CD4-positive, alpha-beta T cell treated with Interleukin-10 for 1 hour (primary cell): ENCODE measurements at places on chromosomes 7 and 10.
A peak's percentile ranks its signal among the peaks of the same experiment; 100 is the strongest.

GRCh38 chr10:131902211-131902610 is 1.4 kb downstream of the PPP2R2D start:
- DNase-seq, result no peak

DNA sequence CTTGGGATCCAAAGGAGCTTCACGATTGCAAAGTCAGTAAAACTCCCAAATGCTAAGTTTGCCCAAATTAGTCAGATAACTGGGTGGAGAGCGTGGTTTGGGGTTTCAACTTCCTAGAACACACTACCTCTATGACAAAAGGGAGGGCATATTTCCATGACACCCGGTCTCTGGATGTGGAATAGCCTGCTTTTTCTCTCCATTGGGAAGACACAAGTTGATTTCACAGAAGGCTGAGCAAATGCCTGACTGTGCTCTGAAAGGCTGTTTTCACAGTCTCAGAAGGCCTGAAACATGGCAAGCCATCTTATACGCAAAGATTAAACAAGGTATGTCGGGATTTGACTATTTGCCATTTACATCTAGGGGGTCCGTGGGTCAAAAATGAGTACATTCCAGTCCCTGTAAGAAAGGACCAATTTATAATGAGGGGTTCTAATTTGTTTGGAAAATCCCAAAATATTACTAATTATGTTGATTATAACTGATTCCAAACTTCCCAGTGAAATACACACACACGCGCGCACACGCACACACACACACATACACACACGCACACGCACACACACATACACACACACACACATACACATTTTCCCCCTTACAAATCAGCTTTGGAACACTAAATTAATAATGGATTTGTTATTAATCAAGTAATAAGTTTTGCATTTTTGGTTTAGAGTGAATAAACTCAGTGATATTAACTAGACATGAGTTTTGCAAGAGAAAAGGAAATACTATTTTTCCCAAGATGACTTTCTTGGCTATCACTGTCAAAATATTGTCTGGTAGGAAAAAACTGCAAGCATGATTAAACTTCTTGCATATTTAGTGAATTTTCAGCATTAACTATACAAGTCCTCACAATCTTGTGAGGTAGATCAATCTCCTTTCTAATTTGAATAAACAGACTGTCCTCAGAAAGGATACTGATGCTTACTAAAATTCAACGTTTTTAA is 105.0 kb downstream of the PRTFDC1 start:
- no peak for DNase-seq

DNA sequence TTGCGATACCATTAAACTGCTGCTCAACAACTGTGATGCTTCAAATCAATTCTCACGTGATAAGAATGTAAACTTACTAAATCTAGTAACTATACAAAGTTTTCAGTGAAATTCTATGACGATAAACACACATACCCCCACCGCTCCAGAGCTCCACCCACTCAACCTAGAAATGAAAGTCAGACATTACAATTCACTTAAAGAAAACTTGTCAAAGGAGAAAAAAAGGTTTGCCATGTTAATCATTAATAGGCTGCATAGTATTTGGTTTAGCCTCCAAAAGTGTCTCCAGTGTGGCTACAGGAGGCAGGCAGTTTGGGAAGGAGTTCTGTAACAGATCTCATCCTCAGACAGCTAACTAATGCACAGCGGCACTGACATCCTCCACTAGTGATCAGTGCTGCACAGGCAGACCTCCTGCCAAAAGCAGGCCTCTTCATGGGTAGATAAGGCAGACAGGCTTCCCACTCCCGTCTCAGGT is 3.1 kb downstream of the HERPUD2 start:
- peak; percentile 57 for DNase-seq

- no peak for DNase-seq
These were observed 37.6 kb downstream of the EEPD1 start for GRCh38 chr7:36190447-36191291.

GRCh38 chr10:60237977-60238758 is 151.5 kb downstream of the ANK3 start:
- no peak for DNase-seq
